ENCODE measurements at places on chromosomes 1 and 21.

DNA sequence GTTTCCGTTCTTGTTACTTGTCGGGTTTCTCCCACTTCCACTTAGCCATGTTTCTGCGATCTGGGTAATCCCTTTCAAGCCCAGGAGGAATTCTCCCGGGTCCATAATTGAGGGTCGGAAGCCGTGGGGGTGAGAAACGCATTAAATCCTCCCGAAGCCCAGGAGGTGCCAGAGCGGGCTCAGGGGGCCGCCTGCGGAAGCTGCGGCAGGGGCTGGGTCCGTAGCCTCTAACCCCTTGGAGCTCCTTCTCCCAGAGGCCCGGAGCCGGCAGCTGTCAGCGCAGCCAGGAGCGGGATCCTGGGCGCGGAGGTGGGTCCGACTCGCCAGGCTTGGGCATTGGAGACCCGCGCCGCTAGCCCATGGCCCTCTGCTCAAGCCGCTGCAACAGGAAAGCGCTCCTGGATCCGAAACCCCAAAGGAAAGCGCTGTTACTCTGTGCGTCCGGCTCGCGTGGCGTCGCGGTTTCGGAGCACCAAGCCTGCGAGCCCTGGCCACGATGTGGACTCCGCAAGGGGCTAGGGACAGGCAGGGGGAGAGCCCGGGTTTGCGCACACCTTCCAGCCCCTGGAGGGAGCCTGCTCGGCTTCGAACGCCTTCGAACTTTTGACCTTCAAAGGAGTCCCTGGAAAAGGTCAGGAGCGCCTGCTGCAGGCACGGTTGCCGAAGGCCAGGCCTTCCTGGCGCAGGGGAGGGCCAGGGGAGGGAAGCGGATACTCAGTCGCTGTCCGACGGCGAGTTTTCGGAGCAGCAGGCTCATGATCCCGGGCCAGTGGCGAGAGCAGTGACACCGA is 1.7 kb upstream of the SIM2 start:
- DNase-seq: no peak

DNA sequence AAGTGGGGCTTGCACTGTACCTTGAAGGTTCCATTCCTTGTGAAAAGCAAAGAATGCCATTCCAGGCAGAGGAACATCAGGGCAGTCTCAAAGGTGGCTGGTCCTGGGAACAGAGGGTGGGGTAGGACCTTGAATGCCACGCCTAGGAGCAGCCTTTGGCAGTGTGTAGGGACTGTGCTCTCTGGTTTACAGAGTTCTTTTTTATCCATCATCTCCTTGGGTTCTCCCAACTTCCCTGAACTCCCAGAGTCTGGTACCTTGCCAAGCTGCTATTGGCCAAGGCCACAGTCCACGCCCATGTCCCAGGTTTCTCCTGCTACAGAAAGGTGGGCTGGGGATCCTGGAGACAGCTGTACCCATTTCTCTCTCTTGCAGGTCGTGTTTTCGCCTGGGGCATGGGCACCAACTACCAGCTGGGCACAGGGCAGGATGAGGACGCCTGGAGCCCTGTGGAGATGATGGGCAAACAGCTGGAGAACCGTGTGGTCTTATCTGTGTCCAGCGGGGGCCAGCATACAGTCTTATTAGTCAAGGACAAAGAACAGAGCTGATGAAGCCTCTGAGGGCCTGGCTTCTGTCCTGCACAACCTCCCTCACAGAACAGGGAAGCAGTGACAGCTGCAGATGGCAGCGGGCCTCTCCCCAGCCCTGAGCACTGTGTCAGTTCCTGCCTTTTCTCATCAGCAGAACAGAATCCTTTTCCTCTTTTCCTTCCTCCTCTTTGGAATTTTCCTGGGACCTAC is 15.3 kb upstream of the TRNAU1AP start:
- DNase-seq: no peak

DNA sequence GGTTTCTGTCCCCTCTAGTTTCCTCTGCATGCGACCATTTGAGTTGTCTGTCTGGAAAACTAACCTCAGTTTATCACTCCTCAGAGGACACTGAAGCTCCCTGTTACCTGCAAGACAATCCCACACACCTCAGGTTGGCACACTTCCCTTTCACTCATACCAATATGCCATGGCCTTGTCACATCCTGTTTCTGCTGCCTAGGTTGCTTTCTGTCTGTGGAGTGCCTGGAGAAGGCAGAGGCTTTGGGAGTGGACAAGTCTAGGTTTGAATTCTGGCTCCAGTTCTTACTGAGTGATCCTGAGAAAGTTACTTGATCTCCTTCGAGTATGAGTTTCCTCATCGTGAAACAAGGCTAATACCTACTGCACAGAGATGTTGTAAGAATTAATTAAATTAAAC is 171.5 kb upstream of the CACYBP start:
- DNase-seq: no peak

- DNase-seq: no peak
Observed at GRCh38 chr1:109902204-109902985, 8.3 kb upstream of the CSF1 start.

DNA sequence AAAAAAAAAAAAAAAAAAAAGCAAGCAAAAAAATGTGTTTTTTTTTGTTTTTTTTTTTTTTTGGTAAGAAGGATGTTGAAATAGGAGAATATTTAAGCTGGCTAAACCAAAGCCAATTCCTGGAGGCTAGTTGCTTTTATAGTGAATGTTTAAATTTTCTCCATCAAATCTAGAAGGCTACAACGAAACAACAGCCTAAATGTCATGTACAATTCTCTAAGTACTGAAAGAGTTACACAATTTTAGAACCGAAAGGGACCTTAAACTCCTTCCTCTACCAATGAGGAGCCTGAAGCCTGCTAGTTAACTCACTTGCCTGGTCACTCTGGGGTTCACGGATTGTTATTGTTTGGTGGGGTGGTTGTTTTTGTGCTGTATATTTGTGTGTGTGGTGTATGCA is 3.5 kb downstream of the WLS start:
- DNase-seq: no peak

- no peak for DNase-seq
Observed at GRCh38 chr1:168260393-168260792, 20.3 kb upstream of the TBX19 start.

All from stimulated activated naive CD8-positive, alpha-beta T cell treated with anti-CD3 and anti-CD28 coated beads, Interleukin-15, amount 100 ng/mL, for 72 hours (primary cell).